ENCODE measurements at places on chromosomes 2 and 18. TPM values are rescaled to one million over a fixed set of nuclear protein-coding genes. Genes with fewer than 3 reads are reported as not detected.

DNA sequence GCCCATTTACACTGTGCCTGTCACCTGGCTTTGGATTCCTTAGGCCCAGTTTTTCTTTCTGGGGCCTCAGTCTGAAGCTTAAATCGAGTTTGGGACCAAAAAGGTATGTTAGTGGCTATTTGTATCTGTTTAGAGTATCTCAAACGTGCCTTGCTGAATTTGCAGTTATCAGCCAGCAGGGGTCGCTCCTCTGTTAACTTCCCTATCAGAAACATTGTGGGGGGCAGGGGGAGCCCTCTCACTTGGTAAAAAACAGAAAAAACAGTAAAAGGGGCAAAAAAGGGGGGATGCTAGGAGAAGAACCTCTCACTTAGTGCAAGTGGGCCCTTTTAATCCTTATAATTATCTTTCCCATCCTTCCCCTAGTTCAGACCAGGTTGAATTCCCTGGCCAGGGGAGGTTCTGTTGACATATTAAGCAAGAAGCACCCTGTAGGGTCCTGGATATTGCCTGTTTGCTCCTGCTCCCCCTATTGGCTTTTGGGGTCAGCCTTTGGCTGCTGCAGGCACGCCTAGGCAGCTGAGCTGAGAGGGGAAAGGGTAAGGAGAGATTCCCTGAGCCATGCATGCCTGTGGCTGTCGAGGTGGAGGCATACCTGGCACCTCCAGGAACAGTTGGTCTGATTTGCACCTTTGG lies 8.8 kb upstream of the IFIH1 start:
- H3K4me3 ChIP-seq = no peak overlapping the region
- H3K27me3 ChIP-seq = no peaks in the 10 kb centered on the region
- no peak for DNase-seq
- H3K4me1 ChIP-seq = no peaks in the 10 kb centered on the region

DNA sequence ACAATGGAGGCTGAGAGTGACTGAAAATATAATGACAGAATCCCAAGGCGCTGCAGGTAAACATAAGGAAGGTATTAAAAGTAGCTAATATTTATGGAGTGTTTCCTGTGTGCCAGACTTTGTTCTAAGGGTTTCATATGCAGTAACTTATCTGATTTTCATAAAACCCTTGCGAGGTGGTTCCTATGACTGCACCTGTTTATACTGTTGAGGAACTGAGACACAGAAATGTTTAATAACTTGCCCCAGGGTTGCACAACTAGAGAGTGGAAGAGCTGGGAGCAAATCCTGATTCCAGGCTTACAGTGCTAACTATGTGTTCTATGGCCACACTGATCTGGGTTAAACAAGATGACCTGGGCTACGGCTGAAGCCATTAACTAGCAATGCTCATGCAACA lies 2.4 kb downstream of the SP110 start:
- H3K4me3 ChIP-seq = no peak overlapping the region
- no peak overlapping the region for H3K27ac ChIP-seq
- peaks cover 38% of the 10 kb centered on the region for H3K36me3 ChIP-seq
- peaks cover 22% of the 10 kb centered on the region for H3K4me1 ChIP-seq

GRCh38 chr2:240320204-240320993 lies 115.1 kb upstream of the GPC1 start:
- peak; percentile 60 for DNase-seq
- no peak overlapping the region for H3K27ac ChIP-seq
- no peak overlapping the region for H3K4me3 ChIP-seq
- no peaks in the 10 kb centered on the region for H3K4me1 ChIP-seq
- H3K27me3 ChIP-seq = no peaks in the 10 kb centered on the region

DNA sequence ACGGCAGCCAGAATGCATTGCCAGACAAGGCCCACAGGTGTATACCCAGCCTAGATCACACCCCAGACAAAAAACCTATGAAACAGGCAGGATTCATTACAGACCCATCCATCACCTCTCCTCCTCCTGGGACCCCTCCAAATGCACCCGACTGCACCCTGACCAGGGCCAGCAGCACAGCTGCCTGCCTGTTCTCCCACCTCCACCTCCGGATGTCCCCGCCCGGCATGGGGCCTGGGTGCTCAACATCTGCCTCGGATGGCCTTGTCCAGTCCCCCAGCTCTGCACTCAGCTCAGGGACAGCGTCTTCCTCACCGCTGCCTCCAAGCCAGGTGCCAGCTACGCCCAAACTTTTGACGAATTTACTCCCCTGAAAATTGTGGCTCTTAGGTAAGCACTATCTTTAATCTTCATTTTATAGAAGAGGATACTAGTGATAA lies 91.1 kb downstream of the TPO start:
- no peak overlapping the region for H3K4me3 ChIP-seq
- H3K4me1 ChIP-seq = no peaks in the 10 kb centered on the region
- H3K36me3 ChIP-seq = no peaks in the 10 kb centered on the region
- H3K27me3 ChIP-seq = no peaks in the 10 kb centered on the region

- H3K4me3 ChIP-seq = no peak overlapping the region
- no peaks in the 10 kb centered on the region for H3K27me3 ChIP-seq
- no peak overlapping the region for H3K27ac ChIP-seq
- H3K36me3 ChIP-seq = no peaks in the 10 kb centered on the region
Observed at GRCh38 chr2:40559175-40559574, 107.3 kb upstream of the SLC8A1 start.

GRCh38 chr2:122300758-122301157 lies 545.3 kb downstream of the TSN start:
- H3K36me3 ChIP-seq = no peaks in the 10 kb centered on the region
- H3K27me3 ChIP-seq = no peaks in the 10 kb centered on the region
- H3K4me1 ChIP-seq = no peaks in the 10 kb centered on the region
- no peak for DNase-seq
- H3K4me3 ChIP-seq = no peak overlapping the region

DNA sequence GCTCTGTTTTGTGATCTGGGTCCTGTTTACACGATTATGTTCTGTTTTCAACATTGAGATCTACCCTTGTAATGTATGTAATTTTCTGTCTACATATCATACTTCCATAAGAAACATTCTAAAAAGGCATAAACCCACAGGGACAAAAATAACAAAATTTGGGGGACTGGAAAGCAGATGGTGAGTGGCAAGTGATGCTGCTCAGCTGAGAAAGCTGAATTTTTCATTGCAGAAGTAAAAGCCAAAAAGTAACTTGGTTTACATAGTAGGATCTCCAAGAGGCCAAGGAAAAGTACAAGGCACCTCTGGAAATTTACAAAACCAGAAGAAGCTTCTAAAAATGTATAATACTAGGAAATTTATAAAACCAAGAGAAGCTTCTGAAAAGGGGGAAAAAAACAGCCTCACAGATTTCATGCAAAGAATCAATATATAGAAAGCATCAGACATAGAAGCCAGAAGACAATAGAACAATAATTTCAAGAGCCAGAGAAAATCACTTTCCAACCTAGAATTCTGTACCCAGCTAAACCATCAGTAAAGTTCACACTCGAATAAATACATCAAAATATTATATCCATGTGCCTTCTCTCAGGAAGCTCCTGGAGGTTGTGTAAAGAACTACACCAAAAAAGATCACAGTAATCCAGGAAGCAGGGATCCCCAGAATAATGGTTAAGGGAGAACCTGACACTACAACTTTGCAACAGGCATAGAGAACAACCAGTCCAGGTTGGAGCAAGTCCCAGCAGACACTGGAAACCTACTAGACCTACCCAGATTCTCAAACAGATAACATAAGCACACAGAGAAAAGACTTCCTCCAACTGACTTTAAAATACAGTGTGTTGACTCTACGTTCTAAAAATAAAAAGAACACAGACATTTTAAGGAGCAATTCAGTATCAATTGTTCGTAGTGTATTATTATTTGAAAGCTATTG lies 401.7 kb upstream of the HS6ST1 start:
- no peaks in the 10 kb centered on the region for H3K4me1 ChIP-seq
- no peaks in the 10 kb centered on the region for H3K36me3 ChIP-seq
- no peak overlapping the region for H3K4me3 ChIP-seq
- no peak for DNase-seq

- no peak overlapping the region for H3K4me3 ChIP-seq
- H3K27me3 ChIP-seq = no peaks in the 10 kb centered on the region
- H3K27ac ChIP-seq = no peak overlapping the region
- DNase-seq = no peak
Observed at GRCh38 chr2:18379870-18380269, 180.6 kb downstream of the RDH14 start.

DNA sequence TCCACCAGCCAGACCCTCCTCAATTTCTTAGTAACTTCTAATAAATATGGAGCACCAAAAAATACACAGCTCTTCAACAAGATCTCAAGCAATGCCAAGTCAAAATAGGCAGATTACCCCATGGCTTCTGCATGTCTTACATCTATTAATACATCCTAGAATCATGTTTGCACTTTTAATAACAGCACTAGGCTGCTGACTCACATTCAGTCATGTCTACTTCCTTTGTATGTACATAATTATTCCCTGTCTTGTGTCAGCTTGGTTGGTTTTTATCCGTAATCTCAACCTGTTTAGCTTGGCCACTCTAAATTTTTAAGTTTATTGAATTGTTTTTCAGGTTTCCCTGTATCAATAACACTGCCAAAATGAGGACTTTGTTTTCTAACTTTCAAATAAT lies 420.1 kb upstream of the ACVR2A start:
- no peak overlapping the region for H3K4me3 ChIP-seq
- H3K27me3 ChIP-seq = no peaks in the 10 kb centered on the region
- H3K4me1 ChIP-seq = no peaks in the 10 kb centered on the region
- no peak overlapping the region for H3K27ac ChIP-seq

GRCh38 chr2:143296089-143296488 lies 166.9 kb downstream of the ARHGAP15 start:
- no peaks in the 10 kb centered on the region for H3K36me3 ChIP-seq
- H3K27me3 ChIP-seq = no peaks in the 10 kb centered on the region
- H3K27ac ChIP-seq = no peak overlapping the region
- DNase-seq = no peak
- H3K4me1 ChIP-seq = no peaks in the 10 kb centered on the region
- no peak overlapping the region for H3K4me3 ChIP-seq

- peaks cover 1% of the 10 kb centered on the region for H3K36me3 ChIP-seq
- peak overlapping the region; percentile 96 for H3K27ac ChIP-seq
- peaks cover 11% of the 10 kb centered on the region for H3K4me1 ChIP-seq
- no peaks in the 10 kb centered on the region for H3K27me3 ChIP-seq
- H3K4me3 ChIP-seq = peak overlapping the region; percentile 40
- no peak for DNase-seq
Observed at GRCh38 chr2:75710220-75710576, 517 bp downstream of the GCFC2 start.

DNA sequence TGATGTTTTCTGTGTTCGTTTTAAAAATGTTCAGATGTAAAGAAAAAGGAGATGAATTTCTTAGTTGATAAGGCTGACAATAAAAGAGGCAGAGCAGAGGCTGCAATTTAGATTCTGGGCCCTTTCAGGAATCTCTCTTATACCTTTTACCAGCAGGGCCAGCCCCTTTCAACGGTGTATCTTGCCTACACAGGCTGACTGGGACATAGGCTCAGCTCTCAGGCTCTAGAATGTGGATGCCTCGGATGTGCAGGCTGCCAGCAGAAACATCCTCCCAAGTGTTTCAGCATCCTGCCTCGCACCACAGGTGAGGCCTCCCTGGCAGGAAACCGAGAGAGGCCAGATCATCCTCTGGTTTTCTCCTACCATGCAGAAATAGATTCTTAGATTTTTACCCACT lies 3.4 kb downstream of the C2orf80 start:
- no peak overlapping the region for H3K4me3 ChIP-seq
- H3K4me1 ChIP-seq = peaks cover 7% of the 10 kb centered on the region
- no peaks in the 10 kb centered on the region for H3K36me3 ChIP-seq
- no peaks in the 10 kb centered on the region for H3K27me3 ChIP-seq
- no peak for DNase-seq
- no peak overlapping the region for H3K27ac ChIP-seq

GRCh38 chr18:29840089-29840488 lies 1202.5 kb downstream of the DSC3 start:
- DNase-seq = no peak
- H3K27ac ChIP-seq = no peak overlapping the region
- H3K4me3 ChIP-seq = no peak overlapping the region
- H3K36me3 ChIP-seq = no peaks in the 10 kb centered on the region
- no peaks in the 10 kb centered on the region for H3K4me1 ChIP-seq
- H3K27me3 ChIP-seq = no peaks in the 10 kb centered on the region

GRCh38 chr18:80169607-80170006 lies 60.5 kb downstream of the ADNP2 start:
- H3K27ac ChIP-seq = no peak overlapping the region
- H3K4me3 ChIP-seq = no peak overlapping the region
- H3K36me3 ChIP-seq = no peaks in the 10 kb centered on the region
- no peaks in the 10 kb centered on the region for H3K27me3 ChIP-seq
- peaks cover 5% of the 10 kb centered on the region for H3K4me1 ChIP-seq

DNA sequence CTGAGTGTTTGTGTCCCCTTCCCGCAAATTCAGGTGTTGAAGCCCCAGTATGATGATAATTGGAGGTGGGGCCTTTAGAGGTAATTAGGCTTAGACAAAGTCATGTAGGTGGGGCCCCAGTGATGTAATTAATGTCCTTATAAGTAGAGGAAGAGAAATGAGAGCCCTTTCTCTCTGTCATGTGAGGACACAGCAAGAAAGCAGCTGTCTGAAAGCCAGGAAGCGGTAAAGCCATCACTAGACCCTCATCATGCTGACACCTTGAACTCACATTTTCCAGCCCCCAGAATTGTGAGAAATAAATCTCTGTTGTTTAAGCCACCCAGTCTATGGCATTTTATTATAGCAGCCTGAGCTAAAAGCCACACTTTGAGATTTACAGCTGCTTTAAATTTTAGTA lies 1580.0 kb downstream of the LRP1B start:
- DNase-seq = no peak
- H3K4me3 ChIP-seq = no peak overlapping the region
- no peaks in the 10 kb centered on the region for H3K27me3 ChIP-seq
- no peaks in the 10 kb centered on the region for H3K4me1 ChIP-seq

DNA sequence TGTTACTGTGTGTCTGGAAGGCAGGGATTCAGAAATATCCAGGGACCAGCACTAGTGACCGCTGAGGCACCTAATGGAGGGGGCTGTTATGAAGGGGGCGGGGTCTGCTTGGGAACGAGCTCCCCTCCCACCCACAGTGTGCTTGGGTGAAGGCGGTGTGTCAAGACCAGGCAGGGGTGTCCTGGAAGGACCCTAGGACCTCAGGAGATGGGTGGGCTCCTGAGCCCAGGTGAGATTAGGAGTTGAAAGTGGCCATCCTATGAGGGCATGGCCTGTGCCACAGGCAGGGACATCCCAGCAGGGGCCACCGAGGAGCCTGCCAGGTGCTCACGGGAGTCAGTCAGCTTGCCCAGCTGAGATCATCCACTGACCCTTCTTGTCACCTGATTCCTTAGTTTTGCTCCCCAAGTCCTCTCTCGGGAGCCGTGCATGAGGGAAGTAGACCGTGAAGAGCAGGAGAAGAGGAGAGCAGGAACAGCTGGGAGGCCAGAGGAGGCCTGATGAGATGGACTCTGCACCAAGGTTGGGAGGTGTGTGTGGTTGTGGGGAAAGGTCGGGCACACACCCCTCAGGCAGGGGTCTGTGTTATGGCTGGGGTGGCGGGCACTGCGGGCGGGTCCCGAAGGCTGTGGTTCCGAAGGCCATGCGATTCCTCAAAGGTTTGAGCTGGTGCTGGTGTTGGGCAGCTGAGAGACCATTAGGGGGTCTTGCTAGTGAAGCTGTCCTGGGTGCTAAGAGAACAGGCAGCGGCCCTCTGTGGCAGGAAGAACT lies 180.9 kb upstream of the HS6ST1 start:
- peak; percentile 46 for DNase-seq
- no peak overlapping the region for H3K27ac ChIP-seq
- H3K36me3 ChIP-seq = no peaks in the 10 kb centered on the region
- no peaks in the 10 kb centered on the region for H3K4me1 ChIP-seq
- no peaks in the 10 kb centered on the region for H3K27me3 ChIP-seq

MYO3B gene
- 0.09 TPM for total RNA-seq

C18orf54 gene
- 0.91 TPM for total RNA-seq

MPV17 gene
- total RNA-seq = 98.3 TPM

REG3A gene
- not detected for total RNA-seq

CUL3 gene
- total RNA-seq = 74.3 TPM

TRABD2A gene
- 22.0 TPM for total RNA-seq

CDH19 gene
- total RNA-seq = 1.0 TPM

RIT2 gene
- total RNA-seq = not detected
